SK-MEL-5 (cell line): ENCODE measurements at places on chromosomes 13 and 19.

DNA sequence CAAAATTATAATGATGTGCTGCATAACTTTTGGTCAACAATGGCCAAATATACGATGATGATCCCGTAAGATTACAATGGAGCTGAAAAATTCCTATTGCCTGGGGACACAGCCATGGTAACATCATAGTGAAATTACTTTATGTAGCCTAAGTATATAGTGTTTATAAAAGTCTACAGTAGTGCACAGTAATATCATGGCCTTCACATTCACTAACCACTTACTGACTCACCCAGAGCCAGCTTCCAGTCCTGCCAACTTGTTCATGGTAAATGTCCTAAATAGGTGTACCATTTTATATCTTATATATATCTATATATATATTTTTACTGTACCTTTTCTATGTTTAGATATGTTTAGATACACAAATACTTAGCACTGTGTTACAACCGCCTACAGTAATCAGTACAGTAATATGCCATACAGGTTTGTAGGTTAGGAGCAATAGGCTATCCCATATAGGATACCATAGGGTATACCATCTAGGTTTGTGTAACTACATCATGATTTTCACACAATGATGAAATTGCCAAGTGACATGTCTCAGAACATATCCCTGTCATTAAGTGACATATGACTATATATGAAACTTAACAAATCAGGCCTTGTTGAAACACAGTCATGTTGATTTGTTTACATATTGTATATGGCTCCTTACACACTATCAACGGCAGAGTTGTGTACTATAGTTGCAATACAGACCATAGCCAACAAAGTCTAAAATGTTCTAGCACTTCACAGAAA lies 23.7 kb downstream of the DIS3 start:
- DNase-seq = no peak

DNA sequence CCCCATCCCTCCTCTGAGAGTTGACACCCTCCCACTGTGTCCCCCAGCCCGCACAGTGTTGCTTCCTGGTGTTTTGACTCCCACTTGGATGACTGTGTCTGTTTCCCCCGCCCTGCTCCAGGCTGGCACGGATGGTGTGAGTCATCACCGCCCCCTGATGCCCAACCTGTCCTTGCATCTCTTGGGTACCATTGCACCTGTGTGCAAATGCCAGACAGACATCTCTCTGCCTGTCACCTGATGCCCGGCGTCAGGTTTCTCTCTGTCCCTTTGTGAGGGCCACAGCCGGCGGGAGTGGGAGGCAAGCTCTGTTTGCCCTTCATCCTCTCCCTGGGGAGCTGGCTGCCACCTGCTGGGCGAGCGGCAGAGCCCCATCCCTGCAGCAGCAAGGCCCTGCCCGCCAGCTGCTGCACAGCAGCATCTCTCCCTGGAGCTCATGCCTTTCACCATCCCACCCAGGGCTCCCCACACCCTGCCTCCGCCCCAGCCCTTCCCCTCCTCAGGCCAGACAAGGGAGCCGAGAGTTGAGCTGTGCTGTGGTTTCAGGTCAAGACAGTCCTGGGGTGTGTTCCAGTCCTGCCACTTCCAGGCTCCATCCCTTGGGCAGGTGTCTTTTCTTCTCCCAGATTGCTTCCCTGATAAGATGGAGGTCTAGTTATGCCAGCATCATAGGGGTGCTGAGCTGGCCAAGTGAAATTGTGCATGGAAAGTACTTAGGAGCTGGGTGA lies 29.7 kb downstream of the NKPD1 start:
- peak; percentile 23 for DNase-seq

GRCh38 chr13:24074678-24075077 lies 85.8 kb upstream of the SPATA13 start:
- no peak for DNase-seq

DNA sequence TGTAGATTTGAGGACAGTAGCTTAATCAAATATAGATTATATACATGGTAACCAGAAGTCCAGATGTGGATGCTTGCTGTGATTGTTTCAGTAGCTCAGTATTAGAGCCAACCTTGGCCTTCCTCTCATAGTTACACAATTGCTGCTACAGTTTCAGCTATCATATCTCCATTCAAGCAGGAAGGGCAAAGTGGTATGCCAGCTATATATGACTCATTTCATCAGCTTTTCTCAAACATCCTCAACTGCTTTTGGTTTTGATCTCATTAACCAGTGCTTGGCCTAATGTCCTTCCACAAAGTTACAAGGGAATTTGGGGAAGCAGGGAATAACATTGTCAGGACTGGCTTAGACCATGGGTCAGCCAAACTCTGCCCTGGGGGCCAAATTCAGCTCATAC lies 73.0 kb upstream of the MAB21L1 start:
- DNase-seq = no peak

DNA sequence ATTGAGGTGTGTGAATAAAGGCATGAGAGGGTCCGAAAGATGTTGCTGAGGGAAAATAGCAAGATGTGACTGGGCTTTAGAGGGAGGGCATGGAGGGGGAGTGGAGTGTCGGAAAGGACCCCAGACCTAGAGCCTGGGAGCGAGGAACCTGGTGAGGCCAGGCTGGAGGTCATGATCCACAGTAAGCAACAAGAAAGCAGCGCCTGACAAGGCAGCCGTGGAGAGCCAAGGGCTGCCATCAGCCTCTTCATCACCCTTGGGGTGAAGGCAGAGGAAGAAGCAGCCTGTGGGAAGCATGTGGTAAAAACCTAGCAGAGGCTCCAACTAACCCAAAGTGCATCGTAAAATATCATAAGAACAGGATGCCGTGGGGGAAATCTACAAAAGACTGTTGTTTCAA lies 162.8 kb upstream of the SOX1 start:
- DNase-seq = no peak

GRCh38 chr19:17671906-17672305 lies 16.2 kb downstream of the UNC13A start:
- peak; percentile 78 for DNase-seq

DNA sequence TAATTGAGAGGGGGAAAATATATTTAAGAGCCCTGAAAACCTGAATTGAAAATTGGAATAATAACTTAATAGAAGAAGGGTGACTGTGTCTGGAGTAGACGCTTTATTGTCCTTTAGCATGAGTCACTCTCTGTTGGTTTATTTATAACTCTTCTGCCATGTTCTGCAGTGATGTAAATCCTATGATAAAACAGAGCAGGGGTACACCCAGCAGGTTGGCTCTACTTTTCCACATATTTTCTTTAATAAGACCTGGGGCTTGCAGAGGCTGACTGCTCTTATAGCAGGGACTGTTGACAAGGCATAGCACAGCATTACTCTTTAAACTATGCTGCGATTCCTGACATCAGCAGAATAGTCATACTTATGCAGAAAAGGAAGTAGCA lies 389.9 kb upstream of the PCDH9 start:
- DNase-seq = no peak

DNA sequence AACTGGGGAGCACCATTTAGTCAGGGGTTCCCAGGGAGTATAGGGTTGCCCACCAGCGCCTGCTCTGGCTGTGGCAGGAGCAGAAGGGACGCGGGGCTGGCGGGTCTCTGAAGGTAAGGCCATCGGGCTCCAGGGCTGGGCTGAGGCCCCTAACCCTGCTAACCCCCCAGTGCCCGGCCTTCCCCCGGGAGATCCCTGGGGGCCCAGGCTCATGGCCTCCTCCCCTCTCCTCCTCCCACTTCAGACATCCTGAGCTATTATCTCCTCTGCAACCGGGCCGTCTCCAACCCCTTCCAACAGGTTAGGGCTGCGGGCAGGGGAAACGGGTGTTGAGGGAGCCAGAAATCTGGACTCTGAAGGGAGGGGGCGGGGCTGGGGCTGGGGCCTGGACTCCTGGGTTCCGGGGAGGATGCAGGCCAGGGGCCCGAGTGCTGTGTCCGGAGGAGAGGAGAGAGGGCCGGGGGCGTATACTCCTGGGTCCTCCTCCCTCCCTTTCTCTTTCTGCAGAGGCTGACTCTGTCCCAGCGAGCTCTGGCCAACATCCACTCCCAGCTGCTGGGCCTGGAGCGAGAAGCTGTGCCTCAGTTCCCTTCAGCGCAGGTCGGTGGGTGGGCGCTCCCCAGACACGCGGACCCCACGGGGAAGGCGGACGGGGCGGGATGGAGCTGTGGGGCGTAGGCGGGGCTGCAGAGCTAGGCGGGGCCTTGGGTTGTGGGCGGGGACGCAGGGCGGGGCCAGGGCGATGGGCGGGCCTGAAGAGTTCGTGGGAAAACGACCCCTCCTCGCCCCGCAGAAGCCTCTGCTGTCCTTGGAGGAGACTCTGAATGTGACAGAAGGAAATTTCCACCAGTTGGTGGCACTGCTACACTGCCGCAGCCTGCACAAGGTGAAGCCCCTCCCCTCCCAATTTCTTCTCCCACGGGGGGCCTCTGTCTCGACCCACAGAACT lies 15.3 kb downstream of the TTYH1 start:
- DNase-seq = peak; percentile 49

- DNase-seq = no peak
Measured at GRCh38 chr19:28881616-28882015, 331.3 kb downstream of the UQCRFS1 start.

DNA sequence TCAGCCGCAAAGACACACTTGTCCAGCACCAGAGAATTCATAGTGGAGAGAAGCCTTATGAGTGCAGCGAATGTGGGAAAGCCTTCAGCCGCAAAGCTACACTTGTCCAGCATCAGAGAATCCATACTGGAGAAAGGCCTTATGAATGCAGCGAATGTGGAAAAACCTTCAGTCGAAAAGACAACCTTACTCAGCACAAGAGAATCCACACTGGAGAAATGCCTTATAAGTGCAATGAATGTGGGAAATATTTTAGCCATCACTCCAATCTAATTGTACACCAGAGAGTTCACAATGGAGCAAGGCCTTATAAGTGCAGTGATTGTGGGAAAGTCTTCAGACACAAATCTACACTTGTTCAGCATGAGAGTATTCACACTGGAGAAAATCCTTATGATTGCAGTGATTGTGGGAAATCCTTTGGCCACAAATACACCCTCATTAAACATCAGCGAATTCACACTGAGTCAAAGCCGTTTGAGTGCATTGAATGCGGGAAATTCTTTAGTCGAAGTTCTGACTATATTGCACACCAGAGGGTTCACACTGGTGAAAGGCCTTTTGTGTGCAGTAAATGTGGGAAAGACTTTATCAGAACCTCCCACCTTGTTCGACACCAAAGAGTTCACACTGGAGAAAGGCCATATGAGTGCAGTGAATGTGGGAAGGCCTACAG lies 6.8 kb downstream of the ZNF134 start:
- DNase-seq = no peak

GRCh38 chr13:43008596-43008995 lies 14.8 kb upstream of the DNAJC15 start:
- no peak for DNase-seq

DNA sequence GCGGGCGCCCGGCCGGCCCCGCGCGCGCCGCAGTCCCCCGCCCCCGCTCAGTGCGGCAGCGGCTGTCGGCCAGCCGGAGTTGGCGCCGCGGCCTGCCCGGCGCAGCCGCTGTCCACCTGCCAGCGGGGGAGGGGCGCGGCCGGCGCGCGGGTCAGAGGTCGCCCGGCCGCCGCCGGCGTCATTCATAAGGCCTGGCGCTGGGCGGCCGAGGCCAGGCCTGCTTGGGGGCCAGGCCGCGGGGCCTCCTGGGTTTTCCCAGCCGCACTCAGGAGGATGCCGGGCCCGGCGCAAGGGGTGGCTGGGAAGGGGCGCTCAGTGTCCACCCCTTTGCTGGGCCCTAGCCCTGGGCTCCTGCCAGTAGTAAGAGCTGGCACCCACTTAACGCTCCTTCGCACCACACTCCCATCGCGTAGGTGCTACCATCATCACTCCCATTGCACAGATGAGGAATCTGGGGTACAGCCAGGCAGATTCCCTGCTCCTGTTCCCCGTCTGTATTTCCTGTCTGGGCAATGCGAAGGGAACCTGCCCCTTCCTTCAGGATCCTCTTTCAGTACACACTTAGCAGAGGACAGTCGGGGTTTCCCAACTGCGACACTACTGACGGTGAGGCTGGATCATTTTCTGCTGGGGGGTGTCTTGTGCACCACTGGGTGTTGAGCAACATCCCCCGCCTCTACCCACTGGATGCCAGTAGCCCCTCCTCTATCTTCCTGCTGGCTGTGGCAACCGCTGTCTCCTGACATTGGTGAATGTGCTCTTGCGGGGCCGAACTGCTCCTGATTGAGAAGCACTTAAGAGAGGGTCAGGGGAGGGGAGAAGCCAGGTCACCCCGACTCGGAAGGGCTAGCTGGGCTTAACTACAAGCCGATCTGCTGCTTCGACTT lies 846 bp upstream of the PRKACA start:
- no peak for DNase-seq

DNA sequence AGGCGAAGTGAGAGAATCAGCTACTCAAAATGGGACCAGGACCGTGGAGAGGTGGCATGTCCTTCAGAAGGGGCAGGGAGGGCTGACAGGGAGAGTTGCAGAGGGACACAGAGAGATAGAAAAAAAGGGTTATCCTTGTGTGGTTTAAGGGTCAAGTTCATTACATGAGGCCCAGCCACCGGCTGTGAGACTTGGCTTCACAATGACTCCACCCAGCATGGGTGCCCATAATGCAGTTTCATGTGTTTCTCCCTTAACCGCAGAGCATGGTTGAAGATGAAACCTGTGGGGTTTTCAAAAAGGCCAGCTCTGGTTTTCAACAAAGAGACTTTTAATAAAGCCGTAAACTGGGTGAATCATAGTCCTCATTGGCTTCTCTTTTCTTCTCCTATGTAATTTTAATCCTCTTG lies 164.6 kb downstream of the KLF5 start:
- DNase-seq = peak; percentile 70

DNA sequence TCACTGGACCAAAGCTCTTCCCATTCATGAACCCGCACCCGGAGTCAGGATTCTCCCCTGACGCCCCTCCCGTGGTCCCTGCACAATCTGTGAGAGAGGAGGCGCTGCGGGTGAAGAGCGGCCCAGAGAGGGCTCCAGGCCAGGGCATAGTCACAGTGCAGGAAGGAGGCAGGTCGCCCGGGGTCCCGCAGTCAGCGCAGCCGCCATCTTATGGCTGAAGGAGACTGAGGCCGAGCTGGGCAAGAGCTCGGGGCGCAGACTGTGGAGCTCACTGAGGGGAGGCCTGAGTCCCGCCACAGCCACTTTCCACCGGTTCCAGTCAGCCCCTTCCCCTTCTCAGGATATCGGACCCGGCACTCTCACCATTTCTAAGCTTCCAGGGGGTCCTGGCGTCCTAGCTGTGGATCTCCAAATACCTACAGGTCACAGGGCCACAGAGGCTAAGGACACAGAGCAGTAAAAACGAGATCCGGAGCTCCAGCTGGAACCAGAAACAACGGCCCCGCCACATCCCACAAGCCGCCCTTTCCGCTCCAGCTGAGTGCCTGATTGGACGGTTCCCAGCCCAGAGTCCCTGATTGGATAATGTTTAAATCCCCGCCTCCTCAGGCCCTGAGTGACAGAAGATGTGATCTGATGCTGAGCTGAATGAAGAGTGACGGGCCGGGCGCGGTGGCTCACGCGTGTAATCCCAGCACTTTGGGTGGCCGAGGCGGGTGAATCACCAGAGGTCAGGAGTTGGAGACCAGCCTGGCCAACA lies at the start of gene ZNF99:
Gene ZNF99, minus strand, starts transcription at position 501 of the 760 bp plus-strand sequence. Its CDS starts 135 bp downstream, at position 366.
- no peak for DNase-seq

- DNase-seq = no peak
Measured at GRCh38 chr13:66864627-66865026, 365.5 kb downstream of the PCDH9 start.
